Neural crest cell (in vitro differentiated cells): ENCODE measurements at places on chromosomes 6 and 20.

- DNase-seq, result no peak
Observed at GRCh38 chr20:47765271-47765670, 20.0 kb downstream of the SULF2 start.

GRCh38 chr20:53917145-53918019, 153.0 kb downstream of the BCAS1 start:
- no peak for DNase-seq

GRCh38 chr6:4342407-4343137, 207.2 kb upstream of the ECI2 start:
- DNase-seq, result no peak

DNA sequence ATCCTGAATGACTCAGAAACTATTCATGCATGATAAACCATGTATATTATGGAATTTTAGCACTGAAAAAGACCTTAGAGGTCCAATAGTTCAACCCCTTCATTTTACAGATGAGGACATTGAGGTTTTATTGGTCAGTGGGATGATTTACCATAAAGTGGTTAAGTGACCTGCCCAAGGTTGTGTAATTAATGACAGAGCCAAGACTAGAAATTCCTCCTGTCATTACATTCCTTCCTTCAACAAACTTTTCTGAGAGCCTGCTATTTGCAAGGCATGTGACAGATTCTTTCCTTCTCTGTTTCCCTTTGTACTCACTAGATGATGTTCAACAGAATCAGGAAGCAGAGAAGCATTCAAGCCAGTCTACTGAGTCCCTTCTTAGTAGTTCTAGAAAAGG, 170.7 kb upstream of the KCNK16 start:
- DNase-seq, result no peak

GRCh38 chr6:105628156-105628860, 225.4 kb upstream of the PREP start:
- no peak for DNase-seq
